ENCODE measurements at places on chromosomes 5 and 9. TPM values are rescaled to one million over a fixed set of nuclear protein-coding genes. Genes with fewer than 3 reads are reported as not detected.

DNA sequence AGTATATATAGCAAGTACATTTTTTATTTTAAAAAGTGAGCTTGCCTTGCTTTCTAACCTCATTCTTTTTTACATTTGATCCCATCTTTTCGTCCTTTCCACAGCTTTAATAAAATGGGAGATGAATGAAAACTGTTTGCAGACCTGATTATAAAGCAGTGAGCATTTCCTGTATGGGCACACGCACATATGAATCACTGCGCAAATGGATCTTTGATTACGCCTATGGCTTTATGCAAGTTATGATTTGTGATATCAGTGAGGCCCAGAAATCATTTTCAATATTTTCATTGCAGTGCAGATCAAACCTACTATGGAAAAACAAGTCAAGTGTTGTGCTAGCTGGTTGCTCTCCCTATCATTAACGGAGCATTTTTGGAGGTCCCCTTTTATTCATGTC, 1073.0 kb downstream of the MAT2B start:
- H3K27me3 ChIP-seq: no peaks in the 10 kb centered on the region
- H3K27ac ChIP-seq: no peak overlapping the region
- no peaks in the 10 kb centered on the region for H3K36me3 ChIP-seq
- no peak for DNase-seq

GRCh38 chr5:107365320-107366109, 305.2 kb downstream of the EFNA5 start:
- peaks cover 13% of the 10 kb centered on the region for H3K4me1 ChIP-seq
- no peaks in the 10 kb centered on the region for H3K36me3 ChIP-seq
- no peak overlapping the region for H3K27ac ChIP-seq
- no peak overlapping the region for H3K4me3 ChIP-seq
- no peak for DNase-seq

GRCh38 chr5:50463726-50464125, 22.6 kb upstream of the EMB start:
- DNase-seq: no peak
- no peak overlapping the region for H3K27ac ChIP-seq
- H3K4me3 ChIP-seq: no peak overlapping the region
- no peaks in the 10 kb centered on the region for H3K36me3 ChIP-seq
- no peaks in the 10 kb centered on the region for H3K4me1 ChIP-seq

SLC34A3 gene
- total RNA-seq: not detected

DNA sequence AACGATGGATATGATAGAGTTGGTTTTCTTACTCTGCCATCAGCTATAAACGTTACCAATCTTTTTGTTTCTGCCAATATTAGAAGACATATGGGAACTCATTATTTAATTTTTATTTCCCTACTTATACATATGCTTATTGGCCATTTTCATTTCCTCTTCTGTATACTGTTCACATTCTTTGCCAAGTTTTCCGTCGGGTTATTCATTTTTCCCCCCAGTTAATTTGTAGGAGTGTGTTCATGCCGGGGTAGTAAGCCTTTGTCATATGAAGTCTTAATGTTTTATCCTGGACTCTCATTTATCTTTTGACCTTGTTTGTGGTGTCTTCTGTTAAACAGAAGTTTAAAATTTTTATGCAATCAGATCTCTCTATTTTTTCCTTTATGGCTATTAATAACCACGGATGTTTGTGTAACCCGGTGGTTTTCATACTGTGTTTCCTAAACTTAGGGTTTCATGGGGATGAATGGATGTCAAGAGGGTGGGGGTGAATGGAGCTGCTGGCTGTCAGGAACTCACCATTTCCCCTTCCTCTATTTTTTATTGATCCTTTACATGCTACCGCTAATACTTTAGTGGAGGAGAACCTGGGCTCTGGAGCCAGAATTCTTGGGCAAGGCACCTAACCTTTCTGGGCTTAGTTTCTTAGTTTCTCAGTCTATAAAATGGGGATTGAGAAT, 42.5 kb upstream of the PPARGC1B start:
- no peaks in the 10 kb centered on the region for H3K36me3 ChIP-seq
- H3K4me3 ChIP-seq: no peak overlapping the region
- H3K27me3 ChIP-seq: no peaks in the 10 kb centered on the region
- no peaks in the 10 kb centered on the region for H3K4me1 ChIP-seq
- no peak overlapping the region for H3K27ac ChIP-seq

DNA sequence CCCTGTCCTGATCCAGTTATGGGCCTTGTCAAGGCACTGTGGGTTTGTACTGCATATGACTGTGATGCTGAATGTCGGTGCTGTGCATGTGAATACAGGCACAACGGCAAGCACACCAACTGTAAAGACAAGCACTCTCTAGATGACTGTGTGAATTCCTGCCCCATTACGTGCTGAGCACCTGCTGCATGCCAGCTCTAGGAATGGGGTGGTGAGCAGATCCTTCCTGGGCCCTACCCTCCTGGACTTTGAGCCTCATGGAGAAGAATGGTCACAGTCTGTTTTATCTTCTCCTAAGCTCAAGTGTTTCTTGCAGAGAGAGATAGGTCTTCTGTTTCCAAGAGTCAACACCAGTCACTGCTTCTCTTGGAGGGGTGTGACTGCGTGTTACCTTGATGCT, 56.0 kb upstream of the RARS1 start:
- H3K4me1 ChIP-seq: no peaks in the 10 kb centered on the region
- no peak for DNase-seq
- no peak overlapping the region for H3K27ac ChIP-seq
- H3K36me3 ChIP-seq: no peaks in the 10 kb centered on the region

NAA35 gene
- 20.1 TPM for total RNA-seq

GRCh38 chr5:34001241-34001841, 6.5 kb downstream of the AMACR start:
- H3K4me1 ChIP-seq: peaks cover 12% of the 10 kb centered on the region
- H3K36me3 ChIP-seq: no peaks in the 10 kb centered on the region
- DNase-seq: no peak
- no peaks in the 10 kb centered on the region for H3K27me3 ChIP-seq
- H3K4me3 ChIP-seq: no peak overlapping the region

DNA sequence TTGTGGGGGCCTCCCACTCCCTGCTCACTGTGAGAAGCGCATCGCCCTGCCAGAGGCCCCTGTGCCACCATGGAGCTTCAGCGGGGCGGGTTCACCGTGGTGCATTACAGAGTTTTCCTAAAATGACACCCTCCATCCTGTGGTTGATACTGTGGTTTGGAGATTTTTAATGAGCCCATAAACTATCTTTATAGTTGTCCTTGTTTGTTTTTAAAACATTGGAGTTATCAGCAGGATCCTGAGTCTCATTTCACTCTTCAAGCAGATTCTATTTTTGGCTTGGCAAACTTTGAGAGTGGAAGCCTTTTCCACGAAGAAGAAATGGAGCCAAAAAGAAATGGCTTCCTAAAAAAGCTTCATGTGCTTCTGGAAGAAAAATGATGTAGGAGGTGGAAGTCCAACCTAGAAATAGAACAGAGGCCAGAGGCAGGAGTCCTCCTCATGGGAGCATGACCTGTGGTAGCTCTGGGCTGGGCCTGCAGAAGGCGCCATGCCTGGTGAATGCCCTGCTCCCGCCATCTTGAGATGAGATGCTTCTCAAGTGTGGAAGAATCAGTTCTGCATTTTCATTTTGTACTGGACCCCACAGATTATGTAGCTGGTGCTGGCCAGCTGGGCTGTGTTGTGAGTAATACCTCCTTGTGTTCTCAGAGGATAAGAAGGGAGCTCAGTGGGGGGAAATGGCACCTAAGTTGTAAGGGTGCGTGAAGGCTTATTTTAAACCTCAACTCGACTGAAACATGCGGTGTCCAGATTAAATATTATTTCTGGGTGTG, 79.0 kb upstream of the RAI14 start:
- H3K27ac ChIP-seq: peak overlapping the region; percentile 57
- no peaks in the 10 kb centered on the region for H3K36me3 ChIP-seq
- DNase-seq: no peak
- no peak overlapping the region for H3K4me3 ChIP-seq
- no peaks in the 10 kb centered on the region for H3K4me1 ChIP-seq
- no peaks in the 10 kb centered on the region for H3K27me3 ChIP-seq

- no peaks in the 10 kb centered on the region for H3K4me1 ChIP-seq
- H3K36me3 ChIP-seq: no peaks in the 10 kb centered on the region
- no peak for DNase-seq
- no peak overlapping the region for H3K27ac ChIP-seq
These were observed 352.3 kb downstream of the SLCO4C1 start for GRCh38 chr5:101943784-101944183.

GRCh38 chr9:108184009-108184408, 671.8 kb downstream of the ACTL7B start:
- no peaks in the 10 kb centered on the region for H3K36me3 ChIP-seq
- H3K27ac ChIP-seq: no peak overlapping the region
- no peaks in the 10 kb centered on the region for H3K27me3 ChIP-seq
- DNase-seq: no peak

DNA sequence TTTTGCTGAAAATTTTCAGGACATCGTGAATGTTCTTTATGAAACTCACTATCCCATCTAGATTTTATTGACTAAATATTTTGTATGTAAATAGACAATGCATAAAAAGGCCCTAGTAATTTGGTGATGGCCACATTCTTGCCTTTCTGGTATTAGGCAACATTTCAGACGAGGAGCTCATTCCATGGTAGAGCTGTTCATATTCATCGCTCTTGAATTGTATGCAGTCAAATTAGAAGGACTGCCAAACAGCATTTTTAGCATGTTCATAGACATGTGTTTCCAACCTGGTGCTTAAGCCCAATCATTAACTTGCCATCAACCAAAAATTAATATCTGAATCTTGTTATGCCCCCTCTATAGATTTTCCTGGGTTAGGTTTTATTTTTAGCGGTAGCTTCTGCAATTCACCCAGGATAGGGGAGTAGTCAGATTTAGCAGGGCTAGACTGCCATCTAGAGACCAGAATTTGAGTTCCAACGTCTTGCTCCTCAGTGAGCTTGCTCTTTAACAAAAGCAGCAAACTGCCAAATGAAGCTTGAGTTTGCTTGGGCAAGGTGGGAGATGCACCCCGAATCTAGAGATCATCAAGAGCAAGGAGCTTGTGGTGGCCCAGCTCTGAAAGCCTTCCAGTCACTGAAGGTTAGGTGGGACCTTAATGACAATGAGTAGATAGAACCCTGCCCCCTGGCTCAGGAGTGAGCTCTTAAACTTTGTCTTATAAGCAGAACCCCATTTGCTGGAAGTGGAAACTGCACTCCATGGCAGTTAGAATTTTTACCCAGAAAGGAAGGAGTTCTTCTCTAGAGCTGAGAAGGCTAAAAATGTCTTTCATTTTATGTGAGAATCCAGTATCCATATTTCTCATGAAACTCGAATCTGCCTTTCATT, 456.2 kb downstream of the RASEF start:
- H3K27ac ChIP-seq: no peak overlapping the region
- no peak overlapping the region for H3K4me3 ChIP-seq
- no peaks in the 10 kb centered on the region for H3K36me3 ChIP-seq
- H3K4me1 ChIP-seq: peaks cover 3% of the 10 kb centered on the region

MGAT1 gene
- total RNA-seq: 152 TPM

IL5 gene
- total RNA-seq: not detected

HACD4 gene
- total RNA-seq: 3.2 TPM

FGF10 gene
- 41.3 TPM for total RNA-seq

BAAT gene
- total RNA-seq: not detected

DNA sequence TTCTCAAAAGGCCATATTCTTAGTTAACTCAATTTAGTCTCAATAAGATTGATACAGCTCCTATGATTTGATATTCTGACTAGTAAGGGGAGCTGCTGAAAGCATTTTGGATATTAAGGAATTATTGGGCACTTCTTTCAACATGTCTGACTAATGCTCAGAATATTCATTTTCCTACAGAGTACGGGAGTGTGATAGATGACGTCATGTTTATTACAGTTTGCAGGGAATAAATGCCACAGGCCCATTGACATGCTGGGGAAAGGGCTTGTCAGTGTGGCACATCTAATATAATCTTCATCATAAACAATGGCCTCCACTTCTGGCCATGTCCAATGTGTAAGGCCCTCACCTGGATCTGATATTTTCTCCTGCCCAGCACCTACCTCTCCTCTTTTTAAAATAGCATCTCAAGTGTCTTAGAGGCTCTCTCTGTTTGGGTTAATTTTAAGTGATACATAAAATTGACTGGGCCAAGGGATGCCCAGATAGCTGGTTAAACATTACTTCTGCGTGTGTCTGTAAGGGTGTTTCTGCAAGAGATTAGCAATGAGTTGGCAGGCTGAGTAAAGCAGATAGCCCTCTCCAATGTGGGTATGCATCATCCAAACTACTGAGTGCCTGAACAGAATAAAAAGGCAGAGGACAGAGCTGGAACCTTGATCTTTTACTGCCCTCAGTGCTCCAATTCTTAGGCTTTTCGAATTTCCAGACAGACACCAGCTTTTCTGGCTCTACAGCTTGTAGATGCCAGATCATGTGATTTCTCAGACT, 99.3 kb downstream of the SLC24A2 start:
- no peaks in the 10 kb centered on the region for H3K36me3 ChIP-seq
- H3K4me1 ChIP-seq: no peaks in the 10 kb centered on the region
- DNase-seq: no peak
- no peak overlapping the region for H3K4me3 ChIP-seq
- no peaks in the 10 kb centered on the region for H3K27me3 ChIP-seq
- no peak overlapping the region for H3K27ac ChIP-seq

GRCh38 chr9:135151757-135152613, 64.5 kb downstream of the OLFM1 start:
- no peaks in the 10 kb centered on the region for H3K4me1 ChIP-seq
- H3K4me3 ChIP-seq: no peak overlapping the region
- H3K27ac ChIP-seq: no peak overlapping the region

MEIKIN gene
- not detected for total RNA-seq

DNA sequence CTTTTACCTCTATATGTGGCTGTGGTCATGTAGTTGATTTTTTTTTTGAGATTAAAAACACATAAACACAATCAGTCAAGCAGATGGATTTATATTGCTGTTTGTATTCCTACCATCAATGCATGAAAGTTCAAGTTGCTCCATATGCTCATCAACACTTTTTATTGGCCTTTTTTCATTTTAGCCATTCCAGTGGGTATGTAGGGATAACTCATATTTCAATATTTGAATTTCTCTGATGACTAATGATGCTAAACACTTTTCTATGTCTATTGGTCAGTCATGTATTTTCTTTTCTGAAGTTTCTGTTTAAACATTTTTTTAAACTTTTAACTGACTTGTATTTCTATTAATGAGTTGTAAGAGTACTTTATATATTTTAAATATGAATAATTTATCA, 445.4 kb upstream of the RGMB start:
- DNase-seq: no peak
- H3K27me3 ChIP-seq: no peaks in the 10 kb centered on the region
- H3K4me3 ChIP-seq: no peak overlapping the region
- no peak overlapping the region for H3K27ac ChIP-seq
- H3K4me1 ChIP-seq: no peaks in the 10 kb centered on the region

DNA sequence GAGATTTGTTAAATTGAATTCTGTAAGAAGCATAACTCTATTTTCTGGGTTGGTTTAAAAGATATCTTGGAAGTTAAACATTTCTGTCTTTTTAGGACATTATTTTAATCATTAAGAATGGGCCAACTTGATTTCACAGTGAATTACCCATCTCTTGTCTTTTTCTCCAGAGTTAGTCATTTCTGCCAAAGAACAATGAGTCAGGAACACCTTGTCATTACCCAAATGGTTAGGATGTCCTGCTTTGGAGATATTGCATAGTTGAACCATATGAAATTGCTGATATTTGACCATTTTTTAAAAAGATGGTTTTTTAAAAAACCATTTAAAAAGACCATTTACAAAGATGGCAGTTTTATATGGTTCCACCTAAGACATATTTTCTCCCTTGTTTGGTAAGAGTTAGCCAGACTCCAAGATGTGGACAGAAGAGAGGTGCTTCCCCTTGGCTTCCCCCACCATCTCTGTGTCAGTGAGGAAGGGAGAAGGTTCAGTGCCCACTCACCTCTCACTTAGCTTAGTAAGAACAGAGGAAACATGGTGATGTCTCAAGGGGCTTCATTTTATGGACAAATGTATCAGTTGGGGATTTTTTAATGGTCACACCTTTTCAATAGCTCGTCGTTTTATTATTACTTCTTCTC, 103.0 kb downstream of the PCSK1 start:
- no peak overlapping the region for H3K27ac ChIP-seq
- no peak for DNase-seq
- H3K4me3 ChIP-seq: no peak overlapping the region
- H3K36me3 ChIP-seq: no peaks in the 10 kb centered on the region

Measured in vagina (tissue), 2 donors.